ENCODE measurements at places on chromosomes 5 and 9.

DNA sequence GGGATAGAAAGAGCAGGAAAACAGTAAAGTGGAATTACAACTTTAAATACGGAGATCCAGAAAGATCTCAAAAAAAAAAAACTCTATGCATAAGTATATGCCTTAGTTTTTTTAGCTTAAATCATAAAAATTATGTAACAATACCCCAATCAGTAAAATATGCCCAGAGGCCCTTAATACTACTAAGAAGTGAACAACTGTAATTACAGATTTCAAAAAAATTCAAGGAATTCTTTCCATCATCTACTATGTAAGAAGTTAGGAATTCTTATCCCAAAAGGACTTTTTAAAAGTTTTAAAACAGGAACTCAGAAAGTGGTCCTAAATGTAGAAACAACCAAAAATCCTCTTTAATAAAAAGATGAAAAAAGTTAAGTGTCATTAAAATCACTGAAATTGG is 111.3 kb downstream of the SSBP2 start:
- DNase-seq: no peak

- no peak for DNase-seq
These were observed 1470.3 kb upstream of the NUDT12 start for GRCh38 chr5:105032917-105033316.

- DNase-seq: no peak
These were observed at the start of gene SPINK5 for GRCh38 chr5:148063861-148064260. Gene SPINK5, plus strand, starts transcription at chr5:148063980. Its CDS starts 65 bp downstream, at chr5:148064045.

DNA sequence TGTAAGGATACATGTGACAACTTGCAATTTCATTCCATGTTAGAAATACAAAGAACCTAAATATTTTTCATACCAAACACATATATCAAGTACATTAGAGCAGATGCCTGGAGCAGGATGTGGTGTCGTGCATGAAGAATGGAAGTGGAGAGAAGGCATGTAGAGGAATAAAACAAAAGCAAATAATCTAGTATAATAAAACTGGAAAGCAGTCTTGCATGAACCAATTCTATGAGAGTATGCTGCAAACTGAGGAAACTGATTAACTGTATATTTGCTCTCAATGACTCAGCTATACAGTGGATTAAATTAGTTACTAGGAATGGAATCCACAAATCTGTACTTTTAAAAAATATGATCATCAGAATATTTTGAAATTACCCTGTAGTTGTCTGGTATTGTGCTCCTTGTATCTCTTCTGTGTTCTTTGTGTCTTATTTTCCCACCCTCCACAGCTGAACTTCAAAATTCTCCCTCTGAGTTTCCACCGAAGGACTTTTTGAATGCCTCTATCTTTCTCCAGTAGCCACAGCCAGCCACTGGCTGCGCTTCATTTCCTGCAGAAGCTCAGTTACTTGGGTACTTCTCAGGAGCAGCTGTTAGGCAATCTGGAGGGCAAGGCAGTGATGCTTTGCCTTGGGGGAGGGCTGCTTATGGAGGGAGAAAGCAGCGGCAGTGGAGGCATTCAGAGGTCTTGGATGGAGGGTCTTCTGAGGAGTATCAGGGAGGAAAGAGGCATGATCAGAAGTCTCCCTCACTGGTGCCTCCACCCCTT is 608.0 kb downstream of the BRINP1 start:
- DNase-seq: no peak

DNA sequence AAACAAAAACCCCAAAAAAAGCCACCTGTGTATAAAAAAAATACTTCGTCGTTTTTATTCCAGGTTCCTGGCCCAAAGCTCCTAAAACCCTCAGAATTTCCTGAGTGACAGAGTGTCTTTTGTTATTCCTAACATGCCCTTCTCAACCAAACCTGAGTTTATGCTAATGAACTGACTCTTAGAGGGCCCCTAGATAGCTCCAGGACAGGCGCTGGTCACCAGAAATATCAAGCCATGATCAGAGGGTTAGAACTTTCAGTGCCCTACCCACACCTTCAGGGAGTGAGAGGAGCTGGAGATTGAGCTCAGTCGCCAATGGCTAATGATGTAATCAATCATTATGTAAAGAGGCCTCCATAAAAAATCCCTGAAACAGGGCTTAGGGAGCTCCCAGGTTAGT is 15.7 kb downstream of the AUH start:
- no peak for DNase-seq

GRCh38 chr9:126633881-126634558 is 20.3 kb downstream of the LMX1B start:
- DNase-seq: no peak

Measured in activated CD8-positive, alpha-beta memory T cell treated with anti-CD3 and anti-CD28 coated beads, Interleukin-2, amount 50 U/mL, for 48 hours (primary cell).